SK-N-SH treated with all-trans-retinoic acid at 6 μM for 48 hours (cell line): ENCODE measurements at places on chromosomes 6 and 20.

DNA sequence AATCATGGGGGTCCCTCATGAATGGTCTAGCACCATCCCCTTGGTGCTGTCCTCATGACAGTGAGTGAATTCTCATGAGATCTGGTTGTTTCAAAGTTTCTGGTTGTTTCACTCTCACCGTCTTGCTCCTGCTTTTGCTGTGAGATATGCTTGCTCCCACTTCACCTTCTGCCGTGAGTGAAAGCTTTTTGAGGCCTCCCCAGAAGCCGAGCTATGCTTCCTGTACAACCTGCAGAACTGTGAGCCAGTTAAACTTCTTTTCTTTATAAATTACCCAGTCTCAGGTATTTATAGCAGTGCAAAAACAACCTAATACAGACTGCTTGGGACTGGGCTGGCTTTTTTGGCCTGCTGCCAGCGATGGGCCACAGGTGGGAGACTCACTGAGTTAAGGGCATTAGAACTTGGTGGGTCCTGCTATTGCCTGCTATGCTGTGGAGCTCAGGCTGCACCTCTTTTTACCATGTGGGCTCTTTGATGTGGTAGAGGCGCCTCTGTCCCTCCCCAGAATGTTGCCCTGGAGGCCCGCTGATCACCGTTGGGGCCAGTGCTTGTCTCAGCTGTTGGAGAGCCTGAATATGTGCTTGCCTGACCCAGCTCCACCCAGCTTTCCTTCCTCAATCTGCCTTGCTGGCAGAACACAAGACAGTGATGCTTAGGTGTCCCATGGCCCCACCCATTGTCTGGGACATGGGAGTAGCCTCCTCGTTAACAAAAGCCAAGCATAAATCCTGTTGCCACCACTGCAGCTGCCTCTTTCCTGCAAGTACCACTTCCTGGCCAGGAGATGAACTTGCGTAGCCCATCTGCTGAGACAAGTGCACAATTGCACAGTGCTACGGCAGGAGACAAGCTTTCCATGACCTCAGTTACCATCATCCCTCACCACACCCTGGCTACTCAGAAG lies 47.1 kb downstream of the IGF2R start:
- no peak for ATAC-seq

DNA sequence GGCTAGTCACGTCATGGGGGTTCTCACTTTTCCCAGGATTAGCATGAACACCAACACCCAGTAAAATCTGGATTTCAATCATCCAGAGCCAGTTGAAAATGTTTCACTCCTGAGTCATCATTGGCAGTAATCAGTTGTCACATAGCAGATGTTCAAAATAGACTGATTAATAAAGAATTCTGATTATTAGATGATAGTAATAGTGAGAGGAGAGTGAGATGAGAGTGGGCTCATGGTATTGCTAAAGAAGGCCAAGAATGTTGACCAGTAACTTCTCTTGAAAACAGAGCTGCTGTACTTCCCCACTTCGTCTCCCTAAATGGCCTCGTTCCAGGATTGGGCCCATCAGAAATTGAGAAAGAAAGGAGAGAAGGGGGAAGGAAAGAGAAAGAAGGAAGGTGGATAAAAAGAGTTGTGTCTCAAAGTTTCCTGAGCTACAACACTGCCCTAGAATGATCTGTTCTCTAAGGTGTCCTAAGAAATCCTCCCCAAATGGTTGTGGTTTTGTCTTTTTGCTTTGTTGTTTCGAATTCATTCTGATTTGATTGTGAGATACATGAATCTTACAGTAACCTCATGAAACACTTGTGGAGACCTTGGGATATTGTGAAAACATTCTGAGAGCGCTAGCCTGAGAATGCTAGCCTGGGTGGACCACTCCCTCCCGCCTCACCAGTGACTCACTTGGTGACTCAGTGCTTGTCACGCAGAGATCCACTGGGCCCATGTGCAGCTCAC lies 502.2 kb upstream of the JARID2 start:
- peak; percentile 32; the same call in 2 of the 3 replicates for ATAC-seq

DNA sequence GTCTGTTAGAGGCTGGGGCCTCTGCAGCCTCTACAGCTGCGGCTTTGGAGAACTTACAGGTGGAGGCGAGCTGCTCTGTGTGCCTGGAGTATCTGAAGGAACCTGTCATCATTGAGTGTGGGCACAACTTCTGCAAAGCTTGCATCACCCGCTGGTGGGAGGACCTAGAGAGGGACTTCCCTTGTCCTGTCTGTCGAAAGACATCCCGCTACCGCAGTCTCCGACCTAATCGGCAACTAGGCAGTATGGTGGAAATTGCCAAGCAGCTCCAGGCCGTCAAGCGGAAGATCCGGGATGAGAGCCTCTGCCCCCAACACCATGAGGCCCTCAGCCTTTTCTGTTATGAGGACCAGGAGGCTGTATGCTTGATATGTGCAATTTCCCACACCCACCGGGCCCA lies 2.6 kb downstream of the TRIM39 start:
- ATAC-seq: no peak

GRCh38 chr20:60541991-60542390 lies 583.8 kb downstream of the CDH26 start:
- no peak for ATAC-seq

GRCh38 chr6:156773476-156773875 lies 3.7 kb upstream of the ARID1B start:
- ATAC-seq: no peak

- no peak for ATAC-seq
These were observed 12.7 kb downstream of the SUPT3H start for GRCh38 chr6:45365036-45365435.

DNA sequence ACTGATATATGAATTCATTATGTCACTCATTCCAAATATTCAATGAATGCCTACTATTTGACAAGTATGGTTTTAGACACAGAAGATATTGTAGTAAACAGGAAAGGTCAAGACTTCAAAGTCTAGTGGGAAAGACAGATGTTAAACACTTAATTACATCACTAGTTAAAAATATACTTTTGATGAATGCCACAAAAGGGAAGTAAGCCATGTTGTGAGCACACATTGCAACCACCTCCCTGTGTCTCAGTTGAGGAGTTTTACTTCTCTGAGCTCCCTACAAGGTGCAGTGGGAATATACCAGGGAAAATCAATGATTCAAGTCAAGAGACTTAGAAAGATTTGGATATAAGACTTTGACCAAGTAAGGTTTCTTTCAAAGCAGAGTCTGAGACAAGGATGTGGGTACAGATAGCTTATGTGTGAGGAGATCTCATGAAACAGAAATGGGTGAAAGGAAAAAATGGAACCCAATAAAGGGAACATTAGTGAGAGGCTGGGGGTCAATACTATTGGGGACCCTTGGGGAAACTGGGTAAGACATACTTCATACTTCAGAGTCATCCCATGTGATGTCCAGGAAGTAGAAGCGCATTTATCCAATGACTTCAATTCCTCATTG lies 503.7 kb downstream of the KIF16B start:
- no peak for ATAC-seq

DNA sequence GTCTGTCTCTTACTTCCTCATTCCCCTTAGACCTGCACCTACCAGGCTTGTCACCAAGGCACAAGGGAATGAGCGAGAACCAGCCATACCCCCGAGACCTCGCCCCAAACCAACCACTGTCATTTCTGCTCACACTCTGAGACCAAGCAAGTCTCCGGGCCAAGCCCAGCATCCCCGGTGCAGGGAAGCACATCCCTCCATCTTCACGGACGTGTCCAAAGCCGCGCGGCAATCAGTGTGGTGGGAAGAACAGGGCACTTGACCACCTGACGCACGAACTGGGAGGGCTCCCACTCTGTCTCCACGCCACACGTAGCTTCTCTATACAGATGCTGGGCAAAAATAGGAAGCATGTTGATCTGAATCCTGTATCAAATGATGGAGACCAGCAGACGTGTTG lies 28.4 kb upstream of the THBS2 start:
- ATAC-seq: no peak

DNA sequence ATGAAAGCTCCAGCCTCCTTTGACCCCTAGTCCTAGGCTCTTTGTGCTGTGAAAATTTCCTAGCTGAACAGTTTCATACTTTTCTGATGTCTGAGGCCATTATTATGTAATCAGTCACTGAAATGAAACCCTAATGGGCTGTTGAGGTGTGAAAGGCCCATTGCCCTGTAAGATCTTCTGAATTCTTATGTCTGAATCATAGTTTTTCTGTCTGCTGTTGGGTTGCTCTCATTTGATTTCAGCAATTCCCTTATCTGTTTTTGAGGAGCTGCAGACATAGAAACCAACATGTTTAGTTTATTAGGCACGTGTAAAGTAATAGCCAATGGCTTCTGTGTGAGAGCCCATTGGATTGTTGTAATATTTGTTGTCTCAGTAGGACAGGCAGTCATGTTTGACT lies 118.1 kb downstream of the EYA4 start:
- ATAC-seq: no peak

DNA sequence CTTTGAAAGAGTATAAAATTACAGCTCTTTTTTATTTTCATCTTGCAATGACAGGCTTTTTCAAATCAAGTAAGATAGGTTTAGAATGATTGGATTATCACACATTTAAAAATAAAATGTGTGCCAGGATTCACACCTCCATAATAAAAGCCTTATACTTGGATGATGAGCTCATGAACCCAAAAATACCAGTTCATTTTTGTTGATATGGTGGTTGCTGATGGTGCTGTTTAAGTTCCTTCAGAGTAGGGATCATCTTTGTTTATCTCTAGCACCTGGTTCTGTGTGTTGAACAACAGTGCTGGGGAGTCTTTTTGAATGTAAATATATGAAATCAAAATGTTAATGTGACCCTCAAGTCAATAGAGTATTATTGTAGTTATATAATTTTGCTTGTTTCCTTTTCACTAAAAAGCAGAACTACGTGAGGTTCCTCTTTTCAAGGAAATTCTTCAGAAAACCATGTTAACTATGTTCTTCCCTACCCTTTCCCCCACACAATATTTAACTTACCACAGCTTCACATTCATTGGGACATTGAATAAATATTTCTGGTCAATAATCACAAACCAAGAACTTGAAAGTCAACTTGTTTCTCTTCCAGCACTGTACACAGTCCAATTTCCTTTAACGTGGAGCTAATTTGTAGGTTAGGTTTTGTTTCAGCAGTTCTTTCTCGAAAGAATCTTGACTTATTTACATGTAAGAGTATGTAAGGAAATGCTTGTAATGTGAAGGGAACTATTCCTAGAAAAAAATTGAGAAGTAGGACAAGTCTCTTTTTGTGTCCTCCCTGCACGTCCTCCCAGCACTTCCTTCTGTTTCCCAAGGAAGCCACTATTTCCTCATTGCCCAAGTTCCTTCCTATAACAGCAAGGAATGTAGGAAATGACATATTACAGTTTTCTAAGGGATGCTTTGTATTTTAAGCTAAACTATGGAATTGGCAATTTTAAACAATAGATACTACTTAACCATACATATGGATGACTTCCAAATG lies 945.9 kb upstream of the CITED2 start:
- ATAC-seq: no peak

- no peak for ATAC-seq
These were observed 15.5 kb upstream of the NPEPL1 start for GRCh38 chr20:58677079-58677604.

- ATAC-seq: no peak
These were observed 975 bp downstream of the SIRT5 start for GRCh38 chr6:13575377-13575775.

DNA sequence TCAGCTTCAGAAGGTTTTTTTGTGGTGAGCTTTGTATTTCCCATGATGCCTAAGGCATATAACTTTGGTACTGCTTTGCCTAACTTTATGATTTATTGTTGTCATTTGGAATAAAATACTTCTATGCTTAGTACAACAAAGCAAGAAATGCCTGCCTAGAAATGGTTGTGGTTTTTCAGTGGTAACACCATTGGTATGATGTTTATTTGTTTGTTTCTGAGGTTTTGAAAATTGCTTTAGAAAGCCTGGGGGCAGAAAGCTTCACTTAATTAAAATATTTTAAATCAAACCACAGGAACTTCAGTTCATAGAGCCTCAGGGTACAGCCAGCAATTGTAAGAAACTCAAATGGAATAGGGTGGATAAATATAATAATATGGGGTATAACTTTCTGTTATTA lies 351.2 kb upstream of the MAP3K7 start:
- ATAC-seq: no peak

GRCh38 chr6:11668455-11668854 lies 110.1 kb downstream of the ADTRP start:
- ATAC-seq: no peak

DNA sequence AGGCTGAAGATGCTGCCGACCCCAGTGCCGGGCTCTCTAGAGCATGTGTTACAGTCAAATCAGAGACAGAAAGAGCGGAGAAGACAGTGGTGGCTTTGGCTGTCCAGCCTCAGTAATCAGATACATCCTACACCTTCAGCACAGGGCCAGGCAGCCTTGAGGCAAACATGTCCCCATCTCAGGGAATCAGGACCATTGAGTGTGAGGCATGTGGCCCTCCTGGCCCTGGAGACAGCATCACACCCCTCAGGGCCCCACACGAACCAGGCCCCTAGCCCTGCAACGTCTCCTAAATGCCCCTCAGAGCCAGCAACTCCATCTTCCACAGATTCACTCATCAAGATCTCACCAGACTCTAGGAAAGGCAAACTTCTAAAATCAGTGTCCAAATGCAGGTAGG lies 24.5 kb downstream of the PXDC1 start:
- ATAC-seq: no peak

DNA sequence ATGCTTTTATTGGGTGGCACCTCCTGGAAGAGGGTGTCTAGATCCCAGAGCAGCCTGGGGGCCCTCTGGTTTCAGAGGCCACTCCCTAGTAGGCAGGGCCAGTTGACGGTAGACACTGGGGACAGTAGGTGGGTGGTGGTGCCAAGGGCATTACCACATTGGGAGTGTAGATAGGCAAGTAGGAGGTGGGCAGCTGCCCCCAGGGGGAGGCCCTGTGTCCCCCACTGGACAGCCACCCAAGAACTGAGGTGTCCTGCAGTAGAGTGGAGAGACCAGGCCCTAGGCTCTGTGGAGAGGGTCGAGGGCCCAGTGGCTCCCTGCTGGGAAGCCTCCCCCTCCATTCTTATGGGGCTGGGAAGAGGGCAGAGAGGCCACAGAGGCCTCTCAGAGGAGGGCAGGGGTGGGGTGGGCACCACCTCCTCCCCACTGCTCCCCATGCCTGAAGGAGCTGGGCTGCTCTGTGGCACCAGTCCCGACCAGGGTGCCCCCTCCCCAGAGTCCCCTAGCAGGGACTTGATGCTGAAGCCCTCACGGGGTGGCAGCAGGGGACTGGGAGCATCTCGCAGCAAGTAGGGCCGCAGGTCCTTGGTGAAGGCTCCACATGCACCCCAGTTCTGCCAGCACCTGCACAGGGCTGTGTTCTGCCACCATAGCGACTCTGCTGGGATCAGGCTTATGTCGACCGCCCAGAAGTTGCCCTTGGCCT lies 305.0 kb upstream of the KCNQ5 start:
- ATAC-seq: no peak

GRCh38 chr6:126060400-126060799 lies 74.1 kb downstream of the TRMT11 start:
- no peak for ATAC-seq

- no peak; the same call in 2 of the 3 replicates for ATAC-seq
These were observed 26.1 kb upstream of the NEDD9 start for GRCh38 chr6:11258260-11259237.
